ENCODE measurements at places on chromosomes 3 and 15.

GRCh38 chr3:69212411-69213160 lies 90.2 kb upstream of the LMOD3 start:
- peaks cover 30% of the 10 kb centered on the region for H3K36me3 ChIP-seq
- no peaks in the 10 kb centered on the region for H3K27me3 ChIP-seq
- no peak overlapping the region for H3K4me3 ChIP-seq

DNA sequence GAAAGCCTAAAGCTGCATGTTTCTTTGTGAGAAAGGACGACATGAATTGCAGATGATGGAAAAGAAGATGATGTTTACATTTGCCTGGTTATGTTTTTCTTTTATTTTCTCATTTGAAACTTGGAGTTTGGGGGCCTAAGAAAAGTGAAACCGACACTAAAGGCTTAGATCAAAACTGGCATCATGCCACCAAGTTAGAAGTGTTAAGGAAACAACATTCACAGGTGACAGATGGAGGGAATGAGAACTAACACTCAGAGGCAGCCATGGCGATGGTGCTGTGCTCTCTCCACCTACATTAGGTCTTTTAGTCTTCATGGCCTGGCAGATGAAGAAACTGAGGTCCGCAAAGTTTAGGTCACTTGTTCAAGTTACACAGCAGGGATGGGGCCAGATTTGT lies 923.6 kb downstream of the TUSC7 start:
- DNase-seq, result no peak
- H3K27ac ChIP-seq, result no peak overlapping the region
- no peaks in the 10 kb centered on the region for H3K36me3 ChIP-seq
- no peak overlapping the region for H3K4me3 ChIP-seq

DNA sequence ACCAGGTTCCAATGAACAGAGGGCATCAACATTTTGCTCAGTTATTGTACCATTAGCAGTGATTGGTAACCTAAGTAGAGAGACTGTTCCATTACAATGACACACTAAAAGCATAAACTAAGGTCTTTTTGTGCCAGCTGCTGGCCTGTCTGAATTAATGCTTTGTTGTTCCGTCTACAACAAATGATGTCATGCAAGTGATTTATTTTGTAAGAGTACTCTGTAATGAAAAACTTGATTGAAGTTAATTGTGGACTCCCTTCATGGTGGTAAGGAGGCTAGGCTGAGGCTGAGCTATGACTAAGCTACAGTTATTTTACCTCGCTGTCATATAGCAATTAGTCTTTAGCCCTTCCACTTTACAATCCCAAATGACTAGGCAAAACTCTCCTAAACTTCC lies 23.2 kb downstream of the RCN2 start:
- no peak for DNase-seq
- no peak overlapping the region for H3K4me3 ChIP-seq
- H3K4me1 ChIP-seq, result no peaks in the 10 kb centered on the region
- peaks cover 9% of the 10 kb centered on the region for H3K36me3 ChIP-seq
- no peaks in the 10 kb centered on the region for H3K27me3 ChIP-seq

GRCh38 chr3:28989646-28990089 lies 291.2 kb upstream of the RBMS3 start:
- no peaks in the 10 kb centered on the region for H3K27me3 ChIP-seq
- no peaks in the 10 kb centered on the region for H3K36me3 ChIP-seq
- no peak for DNase-seq
- no peaks in the 10 kb centered on the region for H3K4me1 ChIP-seq

DNA sequence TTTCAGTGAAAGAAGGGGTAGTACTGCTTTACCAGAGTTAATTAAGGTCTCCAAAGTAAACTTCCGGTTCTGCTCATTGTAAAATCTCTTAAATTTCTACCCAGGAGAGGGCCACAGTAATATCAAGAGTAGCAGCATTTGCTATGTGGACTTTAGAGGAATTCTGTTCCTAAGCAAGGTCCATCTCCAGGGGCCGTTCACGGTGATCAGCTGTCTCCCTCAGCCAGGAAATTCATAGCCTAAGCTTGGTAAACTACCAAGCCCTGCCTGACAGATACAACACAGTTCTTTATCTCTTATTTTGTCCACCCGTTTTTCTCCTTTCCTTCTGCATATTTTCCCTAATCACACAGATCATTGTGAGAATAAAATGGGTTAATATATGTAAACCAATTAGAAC lies 2.3 kb downstream of the DUT start:
- no peaks in the 10 kb centered on the region for H3K27me3 ChIP-seq
- no peak for DNase-seq
- peak overlapping the region; percentile 81 for H3K4me3 ChIP-seq
- H3K4me1 ChIP-seq, result peaks cover 66% of the 10 kb centered on the region
- H3K27ac ChIP-seq, result peak overlapping the region; percentile 13

- H3K36me3 ChIP-seq, result no peaks in the 10 kb centered on the region
- H3K27me3 ChIP-seq, result peaks cover 5% of the 10 kb centered on the region
- no peaks in the 10 kb centered on the region for H3K4me1 ChIP-seq
- no peak for DNase-seq
These were observed 20.9 kb upstream of the LDHAL6B start for GRCh38 chr15:59185725-59186124.

DNA sequence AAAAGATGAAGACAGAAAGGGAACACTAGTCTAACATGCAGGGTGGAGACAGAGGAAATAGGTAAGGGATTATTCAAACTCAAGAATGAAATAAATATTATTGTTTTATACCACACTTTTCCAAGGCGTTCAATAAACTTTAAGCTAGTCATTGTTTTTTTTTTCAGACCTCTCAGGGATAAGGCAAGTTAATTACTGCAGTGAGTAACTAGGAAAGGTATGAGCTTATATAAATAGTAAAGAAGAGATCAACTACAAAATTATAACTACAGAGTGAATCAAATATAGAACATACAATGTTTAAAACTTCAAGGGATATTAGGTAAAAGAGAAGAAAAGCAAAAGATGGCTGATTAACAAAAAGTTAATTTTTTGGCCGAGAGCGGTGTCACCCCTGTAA lies 31.5 kb upstream of the XXYLT1 start:
- no peak overlapping the region for H3K4me3 ChIP-seq
- DNase-seq, result no peak

- H3K4me3 ChIP-seq, result no peak overlapping the region
- H3K36me3 ChIP-seq, result no peaks in the 10 kb centered on the region
- no peaks in the 10 kb centered on the region for H3K4me1 ChIP-seq
- H3K27ac ChIP-seq, result no peak overlapping the region
- no peak for DNase-seq
These were observed 8.8 kb downstream of the ANKUB1 start for GRCh38 chr3:149783576-149783975.

GRCh38 chr3:193655831-193656433 lies 62.9 kb downstream of the OPA1 start:
- H3K4me1 ChIP-seq, result no peaks in the 10 kb centered on the region
- no peaks in the 10 kb centered on the region for H3K27me3 ChIP-seq
- no peak overlapping the region for H3K27ac ChIP-seq
- H3K4me3 ChIP-seq, result no peak overlapping the region
- DNase-seq, result no peak

DNA sequence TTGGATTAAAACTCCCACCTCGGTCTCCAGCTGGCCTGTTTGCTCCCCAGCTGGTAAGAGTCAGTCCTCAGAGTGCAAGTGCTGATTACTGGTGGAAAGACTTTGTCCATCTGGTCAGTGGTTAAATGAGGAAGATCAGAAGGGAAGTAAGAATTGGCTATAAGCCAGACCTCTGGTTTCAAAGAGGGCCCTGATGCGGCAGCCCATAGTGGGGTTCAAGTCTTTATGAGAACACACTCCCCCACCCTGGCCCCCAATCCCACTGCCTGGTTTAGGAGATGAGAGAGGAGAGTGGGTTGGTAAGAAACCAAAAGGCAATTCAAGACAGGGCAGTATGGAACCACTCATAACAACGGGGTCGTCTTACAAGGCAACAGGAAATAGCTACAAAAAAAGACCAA lies 65.0 kb downstream of the FRMD4B start:
- H3K27ac ChIP-seq, result 0 out of 2 replicates have a peak overlapping the region, but pooled peaks have one; percentile 13
- H3K36me3 ChIP-seq, result 0 out of 2 replicates have a peak, but pooled peaks cover 5% of the 10 kb centered on the region
- H3K4me3 ChIP-seq, result no peak overlapping the region
- DNase-seq, result no peak
- no peaks in the 10 kb centered on the region for H3K27me3 ChIP-seq
- H3K4me1 ChIP-seq, result peaks cover 18% of the 10 kb centered on the region

DNA sequence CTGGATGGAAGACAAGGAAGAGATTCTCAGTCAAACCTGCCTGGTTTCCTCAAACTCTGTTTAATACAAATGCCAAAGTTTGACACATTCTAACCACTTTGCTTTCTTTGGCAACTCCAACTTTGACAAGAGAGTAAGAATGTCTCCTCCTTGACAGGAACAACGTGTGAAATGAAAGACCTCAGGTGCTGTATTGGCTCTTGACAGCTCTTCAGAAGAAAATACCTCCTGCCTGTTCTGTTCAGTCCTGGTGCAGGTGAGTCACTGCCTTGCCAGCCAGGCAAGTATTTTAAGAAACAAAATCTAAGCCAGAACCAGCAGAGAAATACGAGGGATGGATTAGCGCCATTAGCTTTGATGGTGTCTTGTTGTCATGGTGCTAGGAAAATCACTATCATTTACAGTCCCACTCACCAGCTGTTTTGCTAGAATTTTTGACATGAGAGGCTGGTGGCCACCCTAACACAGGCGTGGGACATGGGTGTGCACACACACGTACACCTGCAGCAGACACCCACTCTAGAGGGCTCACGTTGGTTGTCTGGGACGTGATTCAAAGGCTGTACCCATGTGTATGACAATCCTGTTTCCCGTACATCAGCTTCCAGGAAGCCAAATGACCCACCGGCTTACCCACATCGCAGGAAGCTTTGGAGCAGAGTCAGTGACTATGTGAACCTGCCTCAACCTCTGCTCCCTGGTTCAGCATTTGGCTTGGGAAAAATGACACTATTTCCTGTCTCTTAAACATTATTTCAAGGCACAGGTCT lies 60.4 kb downstream of the CCNL1 start:
- no peak overlapping the region for H3K4me3 ChIP-seq
- no peak overlapping the region for H3K27ac ChIP-seq
- no peaks in the 10 kb centered on the region for H3K36me3 ChIP-seq
- peaks cover 18% of the 10 kb centered on the region for H3K27me3 ChIP-seq
- H3K4me1 ChIP-seq, result no peaks in the 10 kb centered on the region
- no peak for DNase-seq

DNA sequence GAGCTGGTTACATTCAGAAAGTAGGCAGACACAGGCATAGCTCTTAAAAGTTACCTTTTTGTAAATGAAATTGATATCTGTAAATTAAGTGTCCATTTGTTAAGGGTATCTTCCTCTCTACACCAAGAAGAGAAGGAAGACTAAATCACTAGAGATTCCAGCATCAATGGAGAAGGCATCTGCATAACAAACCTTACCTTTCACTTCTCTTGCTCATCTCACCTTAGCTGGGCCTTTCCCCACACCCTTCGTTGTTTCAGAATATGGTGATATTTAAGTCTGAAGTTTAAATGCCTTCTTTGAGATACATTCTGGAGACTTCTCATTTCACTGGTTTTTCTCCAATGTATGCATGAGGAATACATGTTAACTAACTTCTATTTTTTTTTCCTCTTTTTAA lies 54.5 kb upstream of the TGFBR2 start:
- no peak for DNase-seq
- H3K27me3 ChIP-seq, result no peaks in the 10 kb centered on the region
- no peak overlapping the region for H3K27ac ChIP-seq
- H3K4me3 ChIP-seq, result no peak overlapping the region
- no peaks in the 10 kb centered on the region for H3K36me3 ChIP-seq

DNA sequence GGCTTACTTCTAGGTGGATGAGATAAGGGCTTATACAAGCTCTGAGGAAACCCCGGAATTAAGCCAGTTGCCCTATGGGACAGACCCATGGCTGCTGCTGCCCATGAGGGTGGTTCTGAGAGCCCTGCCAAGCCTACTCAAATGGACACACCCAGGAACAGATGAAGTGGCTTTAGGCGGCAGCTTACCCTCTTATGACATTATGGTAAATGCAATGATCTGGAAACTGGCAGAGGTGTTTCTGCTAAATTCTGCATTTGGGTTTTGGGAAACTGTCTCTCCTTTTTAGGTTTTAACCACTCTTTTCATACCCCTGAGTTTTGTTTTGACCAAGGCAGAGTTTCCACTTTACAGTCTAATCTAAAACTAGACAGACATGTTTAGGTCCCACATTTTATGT lies 9.0 kb upstream of the ZBED2 start:
- H3K4me1 ChIP-seq, result peaks cover 20% of the 10 kb centered on the region
- H3K27me3 ChIP-seq, result no peaks in the 10 kb centered on the region
- no peak overlapping the region for H3K27ac ChIP-seq
- no peak overlapping the region for H3K4me3 ChIP-seq
- H3K36me3 ChIP-seq, result peaks cover 96% of the 10 kb centered on the region

DNA sequence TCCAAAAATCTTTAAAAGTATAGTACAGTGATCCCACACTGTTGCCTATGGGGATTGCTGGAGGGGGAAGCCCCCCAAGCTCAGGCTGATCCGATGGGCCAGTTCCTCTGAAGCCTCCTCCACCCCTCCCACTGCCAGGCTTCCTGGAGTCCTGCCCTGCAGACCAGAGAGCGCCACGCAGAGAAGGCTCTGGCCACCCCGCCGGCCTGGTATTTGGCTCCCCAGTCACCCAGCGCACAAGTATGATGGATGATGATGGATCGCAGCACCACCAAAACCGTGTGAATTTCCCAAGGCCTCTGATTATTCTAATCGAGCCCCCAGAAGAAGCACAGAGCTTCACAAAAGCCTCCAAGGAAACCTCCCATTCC lies 259.0 kb downstream of the MECOM start:
- no peak overlapping the region for H3K4me3 ChIP-seq
- H3K27me3 ChIP-seq, result no peaks in the 10 kb centered on the region
- no peaks in the 10 kb centered on the region for H3K36me3 ChIP-seq
- H3K4me1 ChIP-seq, result no peaks in the 10 kb centered on the region

DNA sequence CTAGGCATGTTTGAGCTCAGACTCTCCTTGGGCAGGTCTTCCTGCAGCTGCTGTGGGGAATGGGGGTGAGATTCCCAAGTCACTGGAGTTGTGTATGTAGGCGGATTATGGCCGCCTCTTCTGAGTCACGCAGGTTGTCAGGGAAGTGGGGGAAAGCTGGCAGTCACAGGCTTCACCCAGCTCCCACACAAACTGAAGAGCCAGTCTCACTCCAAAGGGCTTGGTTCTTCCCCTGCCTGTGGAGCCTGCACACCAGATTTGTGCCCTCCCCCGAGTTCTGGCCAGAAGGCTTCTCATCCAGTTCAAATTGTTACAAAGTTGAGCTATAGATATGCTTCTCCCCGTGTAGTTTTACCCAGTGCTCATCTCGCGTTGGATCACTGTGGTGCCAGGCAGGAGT lies 53.5 kb downstream of the CPNE4 start:
- no peak overlapping the region for H3K27ac ChIP-seq
- H3K36me3 ChIP-seq, result no peaks in the 10 kb centered on the region
- no peak for DNase-seq
- no peaks in the 10 kb centered on the region for H3K4me1 ChIP-seq

- no peak for DNase-seq
- H3K36me3 ChIP-seq, result no peaks in the 10 kb centered on the region
- no peak overlapping the region for H3K27ac ChIP-seq
- no peaks in the 10 kb centered on the region for H3K27me3 ChIP-seq
- no peak overlapping the region for H3K4me3 ChIP-seq
These were observed 167.1 kb upstream of the WNT5A start for GRCh38 chr3:55654123-55654760.

- H3K27me3 ChIP-seq, result no peaks in the 10 kb centered on the region
- H3K27ac ChIP-seq, result no peak overlapping the region
- DNase-seq, result peak; percentile 28
These were observed 147.4 kb downstream of the CHST2 start for GRCh38 chr3:143266927-143267326.

- peaks cover 98% of the 10 kb centered on the region for H3K36me3 ChIP-seq
- no peak for DNase-seq
- H3K4me1 ChIP-seq, result no peaks in the 10 kb centered on the region
These were observed 61.0 kb downstream of the GPR160 start for GRCh38 chr3:170098753-170099152.

All from DND-41 (cell line).